Activated CD8-positive, alpha-beta memory T cell treated with anti-CD3 and anti-CD28 coated beads, Interleukin-2, amount 10 ng/mL, durations not matched to agents 7 days and 5 days (primary cell): ENCODE measurements at places on chromosomes 2 and 18. TPM values are rescaled to one million over a fixed set of nuclear protein-coding genes. Genes with fewer than 3 reads are reported as not detected.

Gene ASAP2
- 0.33 TPM for total RNA-seq

Gene KCNG3
- not detected for total RNA-seq

Gene BIRC6
- 122 TPM for total RNA-seq

Gene CFAP210
- not detected for total RNA-seq

Gene CERS6
- 12.7 TPM for total RNA-seq

Gene ZNF513
- total RNA-seq, result 15.4 TPM

Gene CRYBA2
- total RNA-seq, result not detected

Gene HRH4
- total RNA-seq, result not detected

Gene LIPG
- 0.16 TPM for total RNA-seq

Gene SPATS2L
- 62.9 TPM for total RNA-seq

Gene TXNDC2
- not detected for total RNA-seq
